ENCODE measurements at places on chromosomes 11 and 22. TPM values are rescaled to one million over a fixed set of nuclear protein-coding genes. Genes with fewer than 3 reads are reported as not detected.

- no peak for DNase-seq
These were observed 87.2 kb upstream of the PITPNB start for GRCh38 chr22:28006271-28006670.

- DNase-seq, result no peak
These were observed 34.2 kb downstream of the IL18 start for GRCh38 chr11:112129656-112130055.

DNA sequence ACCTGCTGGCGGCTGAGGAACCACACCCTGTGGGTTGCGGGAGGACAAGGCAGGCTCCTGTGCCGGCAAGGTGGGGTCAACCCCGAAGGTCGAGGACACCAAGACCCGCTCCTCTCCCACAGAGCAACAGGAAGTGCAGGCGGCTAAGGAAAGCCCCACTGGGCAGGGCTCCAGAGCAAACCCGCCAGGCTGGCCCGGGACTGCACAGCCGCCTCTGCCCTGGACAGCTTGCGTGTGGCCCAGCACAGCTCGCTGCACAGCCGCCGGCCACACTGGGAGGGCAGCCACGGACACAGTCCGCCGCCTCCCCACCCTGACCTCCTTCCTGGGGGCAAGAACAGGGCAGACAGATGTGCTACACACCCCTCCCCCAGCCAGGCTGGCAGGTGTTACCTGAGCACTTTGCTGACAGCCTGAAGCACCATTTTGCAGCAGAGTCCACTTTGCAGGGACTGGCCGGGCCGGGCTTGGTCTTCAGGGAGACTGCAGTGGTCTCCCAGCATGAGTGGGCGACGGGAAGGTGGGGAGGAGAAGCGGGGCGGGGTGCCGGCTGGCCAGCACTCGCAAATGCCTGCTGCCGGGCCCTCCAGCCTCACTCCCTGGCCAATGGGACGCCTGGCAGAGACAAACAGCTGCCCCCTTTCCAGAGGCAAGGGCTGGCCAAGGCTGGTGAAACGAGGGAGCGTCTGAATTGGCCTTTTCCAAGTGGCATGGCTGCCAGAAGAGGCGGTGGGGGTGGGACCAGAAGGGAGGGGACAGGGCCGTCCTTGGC, at the start of gene MOB2:
MOB2 (minus strand) TSS at position 726 of the 772 bp plus-strand sequence; CDS start at position 503, 223 bp downstream.
- no peak for DNase-seq

DNA sequence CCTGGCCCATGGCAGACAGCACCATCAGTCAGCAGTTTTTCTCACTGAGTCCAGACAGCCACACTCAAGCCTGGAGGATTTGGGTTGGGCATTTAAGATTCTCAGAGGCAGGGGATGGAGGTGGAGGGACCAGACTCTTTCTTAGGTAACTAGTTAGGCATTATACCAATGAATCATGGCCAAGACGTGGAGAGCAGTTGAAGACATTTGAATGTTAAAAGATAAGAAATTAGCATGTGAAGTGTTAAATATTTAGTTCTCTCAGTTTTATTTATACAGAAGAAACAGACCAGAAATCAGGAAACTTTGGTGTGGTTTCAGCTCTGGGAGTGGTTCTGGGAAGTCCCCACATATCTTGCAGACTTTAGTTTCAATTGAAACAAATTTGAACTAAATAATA, 9.9 kb downstream of the GTF2H1 start:
- DNase-seq, result no peak

DNA sequence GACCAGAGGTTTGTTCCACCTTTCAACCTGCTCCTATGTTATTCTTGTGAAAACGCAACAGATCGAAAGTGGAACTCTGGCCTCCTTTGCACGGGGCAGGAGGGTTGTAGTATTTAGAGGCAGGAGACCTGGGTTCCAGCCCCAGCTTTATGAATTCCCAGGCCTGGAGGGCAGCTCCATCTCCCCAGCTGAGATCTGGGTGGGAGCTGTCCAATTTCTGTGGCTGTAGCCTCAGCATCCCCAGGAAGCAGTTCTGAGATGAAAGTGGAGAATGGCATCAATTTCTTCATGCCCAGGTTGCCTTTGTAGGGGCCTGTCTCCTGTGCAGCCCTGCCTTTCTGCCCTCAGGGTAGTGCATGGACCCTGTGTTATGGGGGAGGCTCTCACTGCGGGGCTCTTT, 4.1 kb downstream of the FADS2 start:
- DNase-seq, result no peak

SPDYC gene
- not detected for polyA plus RNA-seq

BBOX1 gene
- 3.6 TPM for polyA plus RNA-seq

GLB1L3 gene
- 3.0 TPM for polyA plus RNA-seq

- DNase-seq, result no peak
These were observed 249.7 kb downstream of the AASDHPPT start for GRCh38 chr11:106327134-106327533.

- no peak for DNase-seq
These were observed 21.1 kb upstream of the CSTF3 start for GRCh38 chr11:33182246-33182878.

BRSK2 gene
- polyA plus RNA-seq, result 0.09 TPM

BCO2 gene
- 0.51 TPM for polyA plus RNA-seq

DNA sequence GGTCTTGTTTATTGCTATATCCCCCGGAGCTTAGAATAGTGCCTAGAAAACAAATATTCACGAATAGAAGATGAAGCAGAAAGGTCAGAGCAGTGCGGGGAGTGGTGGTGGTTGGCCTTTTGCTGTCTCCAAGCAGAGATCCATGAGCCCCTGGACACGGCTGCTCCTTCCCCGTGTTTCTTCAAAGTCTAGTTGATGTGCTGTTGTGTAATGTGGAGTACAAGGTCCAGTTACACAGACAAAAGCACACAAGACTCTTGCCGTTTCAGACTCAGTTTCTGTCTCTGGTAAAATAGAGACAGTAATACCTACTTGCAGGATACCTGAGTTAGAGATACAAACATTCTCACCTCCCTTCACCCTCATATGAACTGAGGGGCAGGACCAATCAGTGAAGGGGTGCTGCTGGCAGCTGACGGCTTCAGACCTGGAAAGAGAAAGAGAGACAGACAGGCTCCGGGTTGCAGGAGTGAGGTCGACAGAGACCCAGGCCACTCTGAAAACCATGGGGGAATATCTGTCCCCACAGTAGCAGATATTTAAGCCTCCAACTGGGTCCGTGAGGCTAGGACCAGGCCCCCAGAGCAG, 56.2 kb downstream of the RASSF10 start:
- DNase-seq, result no peak

- no peak for DNase-seq
These were observed 171.5 kb downstream of the MN1 start for GRCh38 chr22:27629908-27630673.

GRCh38 chr22:45704648-45705047, 33.0 kb downstream of the ATXN10 start:
- no peak for DNase-seq

DNA sequence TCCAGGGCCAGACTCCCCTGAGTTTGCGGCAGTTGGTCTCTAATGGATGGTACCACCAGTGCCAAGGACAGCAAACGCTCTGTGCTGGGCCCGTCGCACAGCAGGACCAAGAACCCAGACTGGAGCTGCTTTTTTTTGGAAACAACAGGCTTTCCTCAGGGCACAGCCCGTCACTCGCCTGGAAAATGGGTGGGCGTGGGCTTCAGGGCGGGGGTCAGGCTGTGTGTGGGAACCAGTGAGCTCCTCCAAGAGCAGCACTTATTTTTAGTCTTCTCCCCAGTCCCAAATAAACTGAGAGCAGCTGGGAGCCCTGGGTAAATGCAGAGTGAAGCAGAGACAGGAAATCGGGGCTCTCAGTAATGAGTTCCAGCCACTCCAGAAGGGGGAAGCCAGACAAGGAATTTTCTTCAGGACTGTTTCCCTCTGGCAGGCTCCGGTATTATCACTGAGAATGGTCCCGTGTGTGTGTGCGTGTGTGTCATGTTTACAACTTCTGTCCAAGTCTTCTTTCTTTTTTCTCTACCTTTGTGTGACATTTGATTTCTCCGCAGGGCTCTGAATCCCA, 63.0 kb downstream of the PPFIBP2 start:
- no peak for DNase-seq

GRCh38 chr11:34893416-34893815, 22.8 kb downstream of the APIP start:
- DNase-seq, result no peak

DNA sequence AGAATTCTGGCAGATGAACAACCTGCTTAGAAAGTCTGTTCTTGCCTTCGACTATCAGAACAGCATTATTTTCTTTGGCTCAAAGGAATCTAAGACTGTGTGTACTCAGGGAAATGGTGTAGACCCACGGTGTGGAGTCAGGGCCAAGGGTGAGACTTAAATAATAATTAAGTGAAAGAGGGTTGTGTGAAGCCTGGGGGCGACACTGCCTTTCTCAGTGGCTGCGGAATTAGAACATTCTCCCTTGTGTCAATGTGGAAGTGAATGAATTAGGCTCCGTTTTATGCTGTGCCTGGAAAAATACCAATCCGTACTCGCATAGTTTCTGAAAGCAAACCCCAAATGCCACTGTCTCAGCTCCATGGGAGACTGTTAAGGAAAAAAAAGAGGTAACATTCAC, 50.7 kb downstream of the NAV2 start:
- no peak for DNase-seq

LRP5 gene
- 8.0 TPM for polyA plus RNA-seq

DNA sequence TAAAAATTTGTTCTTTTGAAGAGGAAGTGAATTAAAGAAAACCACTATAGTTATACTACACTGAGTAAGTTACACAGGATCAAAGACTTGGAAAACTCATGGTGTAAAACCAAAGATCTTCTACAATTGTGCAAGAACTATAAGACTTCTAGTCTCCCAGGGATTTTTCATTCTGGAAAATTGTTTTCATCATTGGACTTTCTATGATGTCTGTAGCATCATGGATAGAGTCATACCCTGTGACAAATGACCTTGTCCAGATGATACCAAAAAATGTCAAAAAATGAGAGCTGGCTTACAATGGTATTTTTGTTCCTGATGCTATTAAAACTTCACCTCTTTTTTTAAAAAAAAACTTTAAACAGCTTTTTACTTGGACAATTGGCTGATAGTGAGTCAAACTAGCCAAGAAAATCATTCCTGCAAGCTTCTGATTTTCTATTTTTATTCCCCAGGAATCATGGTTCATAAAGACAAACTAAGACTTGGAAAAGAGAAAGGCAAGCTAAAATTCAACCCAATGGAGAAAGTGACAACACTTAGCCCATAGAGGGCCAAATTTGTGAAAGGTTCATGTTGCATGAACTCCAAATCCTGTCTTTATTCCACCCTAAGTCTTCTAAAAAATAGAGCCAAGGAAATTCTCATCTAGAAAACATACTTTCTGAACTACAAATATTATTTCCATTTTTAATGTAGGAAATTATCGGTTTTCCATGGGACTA, 30.7 kb downstream of the ME3 start:
- DNase-seq, result no peak

DNA sequence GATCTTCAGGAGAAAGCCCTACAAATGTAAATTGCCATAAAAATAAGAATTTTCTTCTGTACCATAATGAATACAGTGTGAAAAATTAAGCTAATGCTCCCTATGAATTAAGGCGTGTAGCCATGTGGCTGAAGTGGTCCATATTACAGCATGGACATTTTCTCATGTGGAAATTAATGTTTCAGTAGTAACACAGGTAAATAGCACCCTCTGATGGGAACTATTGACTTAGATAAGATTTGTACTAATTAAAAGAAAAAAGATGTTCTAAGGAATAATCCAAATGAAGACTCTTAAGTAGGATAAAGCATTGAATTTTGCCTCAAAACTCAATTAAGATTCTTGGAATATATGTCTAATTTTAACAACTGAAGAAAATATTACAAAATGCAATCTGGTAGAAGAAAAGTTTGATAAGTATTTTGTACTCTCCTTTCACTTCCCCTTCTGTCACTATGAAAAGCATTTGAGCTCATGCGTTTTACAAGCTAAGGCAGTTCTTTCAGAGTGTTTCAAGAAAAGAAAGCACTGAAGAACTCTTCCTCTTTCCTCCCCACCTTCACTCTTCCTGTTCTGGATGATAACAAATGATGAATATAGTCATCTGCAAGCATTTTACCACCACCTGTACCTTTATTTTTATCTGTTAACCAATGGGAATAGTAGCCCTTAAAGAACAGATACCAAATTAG, 9.9 kb upstream of the OR8D2 start:
- no peak for DNase-seq

GRCh38 chr11:44120169-44120568, 24.7 kb downstream of the EXT2 start:
- DNase-seq, result no peak

NFAM1 gene
- polyA plus RNA-seq, result not detected

DNA sequence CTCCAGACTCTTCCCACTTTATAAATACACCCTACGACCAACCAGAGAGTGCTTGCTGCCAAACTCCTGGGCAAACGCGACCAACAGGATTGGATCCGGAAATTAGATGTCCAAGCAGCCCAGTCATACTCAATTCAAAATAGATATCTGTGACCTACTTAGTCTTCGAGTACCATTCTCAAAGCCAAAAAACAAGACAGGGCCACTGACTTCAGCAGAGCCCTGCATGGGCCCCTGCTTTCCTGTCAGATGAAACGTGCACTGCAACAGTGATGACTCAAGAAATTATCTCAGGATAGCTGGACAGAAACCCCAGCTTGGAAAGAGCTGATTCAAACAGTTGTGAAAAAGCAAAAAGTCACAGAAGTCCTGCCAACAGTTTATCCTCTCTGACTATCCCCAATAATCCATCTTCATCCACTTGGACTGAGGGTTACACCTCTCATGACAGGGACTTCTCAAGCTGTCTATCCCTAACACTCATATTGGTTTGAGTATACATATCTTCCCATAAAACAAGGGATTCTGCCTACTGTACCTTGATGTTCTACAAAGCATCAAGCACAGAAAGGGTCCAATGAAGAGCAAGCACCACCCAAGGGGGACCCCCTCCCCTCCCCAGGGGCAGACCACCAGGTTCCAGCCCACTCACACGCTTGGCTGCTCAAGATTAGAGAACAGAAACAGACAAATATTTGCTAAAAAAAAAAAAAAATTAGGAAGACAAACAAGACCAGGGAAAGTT, 17.4 kb downstream of the SMCO4 start:
- no peak for DNase-seq

GRCh38 chr11:69173331-69173730, 17.6 kb downstream of the SMIM38 start:
- DNase-seq, result no peak

DNA sequence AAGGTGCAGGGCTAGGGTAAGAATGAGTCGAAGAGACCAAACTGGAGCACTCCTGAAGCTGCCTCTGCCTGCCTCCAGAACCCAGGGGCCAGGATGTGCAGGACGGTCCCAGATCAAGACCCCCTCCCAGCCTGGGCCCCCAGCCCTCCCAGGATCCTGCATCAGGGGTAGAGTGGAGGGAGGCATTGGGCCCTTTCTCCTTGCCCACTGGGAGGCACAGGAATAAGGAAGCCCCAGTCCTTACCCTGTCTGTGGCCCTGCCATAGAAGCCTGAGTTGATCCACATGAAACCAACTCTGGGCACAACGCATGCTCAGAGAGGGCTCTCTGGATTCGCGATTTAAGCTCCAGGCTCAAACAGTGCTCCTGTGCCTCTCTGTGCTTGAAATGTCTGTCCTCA, 661.8 kb upstream of the B3GAT1 start:
- DNase-seq, result no peak

- no peak for DNase-seq
These were observed 6.0 kb downstream of the SYN3 start for GRCh38 chr22:33051960-33052839.

- no peak for DNase-seq
These were observed 155.0 kb upstream of the CCDC90B start for GRCh38 chr11:83441171-83441570.

GRCh38 chr11:74138572-74138971, 32.2 kb downstream of the C2CD3 start:
- peak; percentile 81 for DNase-seq

C22orf15 gene
- polyA plus RNA-seq, result not detected

ZFPL1 gene
- 15.0 TPM for polyA plus RNA-seq

OR51B2 gene
- not detected for polyA plus RNA-seq

MMP27 gene
- polyA plus RNA-seq, result not detected
